Suppressor macrophage (primary cell): ENCODE measurements at places on chromosomes 2 and 18.

DNA sequence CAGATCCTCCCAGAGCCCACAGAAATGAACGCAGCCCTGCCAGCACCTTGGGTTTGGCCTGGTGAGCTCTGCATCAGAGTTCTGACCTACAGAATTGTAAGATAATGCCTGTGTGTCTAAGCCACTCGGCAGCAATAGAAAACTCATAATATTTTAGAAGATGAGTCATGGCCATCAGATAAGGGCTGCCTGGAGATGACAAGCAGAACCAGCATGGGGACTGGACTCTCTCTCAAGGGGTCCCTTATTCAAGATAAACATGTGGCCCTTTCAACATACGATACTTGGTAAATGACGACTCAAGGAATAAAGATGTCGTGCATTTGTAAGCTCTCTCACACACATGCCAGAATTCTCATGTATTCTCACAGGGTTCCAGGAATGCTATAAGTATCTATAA lies 8.5 kb upstream of the AGAP1 start:
- no peak for DNase-seq

DNA sequence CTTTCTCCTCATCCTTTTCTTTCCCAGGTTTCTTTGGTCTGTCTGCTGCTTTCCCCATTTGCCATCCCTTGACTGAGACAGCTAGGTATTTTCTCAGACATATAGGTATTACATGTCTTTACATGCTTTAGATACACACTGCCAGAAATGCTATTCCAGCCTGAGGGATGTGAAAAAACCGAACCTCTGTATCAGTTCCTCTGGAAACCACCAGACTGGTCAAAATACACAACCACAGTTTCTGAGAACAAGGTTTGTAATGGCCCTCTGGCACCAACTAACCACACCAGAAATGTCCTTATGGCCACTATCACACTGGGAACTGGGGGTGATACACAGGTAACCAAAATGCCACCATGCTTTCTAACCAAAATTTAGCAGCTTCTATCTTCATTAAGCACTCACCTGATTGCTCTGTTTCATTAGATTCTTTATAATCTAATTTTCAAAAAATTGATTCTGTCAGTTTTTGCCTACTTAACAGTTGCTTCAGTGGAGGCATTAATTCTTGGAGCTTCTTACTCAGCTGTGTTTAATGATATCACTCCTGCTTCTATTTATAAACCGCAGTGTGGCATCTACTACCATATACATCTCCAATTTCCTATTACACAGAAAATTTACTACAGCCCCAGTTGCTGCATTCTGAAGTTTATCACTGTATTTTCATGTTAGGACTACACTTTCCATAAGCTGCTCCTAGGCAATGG lies 243.5 kb downstream of the WDPCP start:
- DNase-seq = no peak

- peak; percentile 77 for DNase-seq
Observed at GRCh38 chr2:236705295-236706105, 135.9 kb downstream of the ACKR3 start.

DNA sequence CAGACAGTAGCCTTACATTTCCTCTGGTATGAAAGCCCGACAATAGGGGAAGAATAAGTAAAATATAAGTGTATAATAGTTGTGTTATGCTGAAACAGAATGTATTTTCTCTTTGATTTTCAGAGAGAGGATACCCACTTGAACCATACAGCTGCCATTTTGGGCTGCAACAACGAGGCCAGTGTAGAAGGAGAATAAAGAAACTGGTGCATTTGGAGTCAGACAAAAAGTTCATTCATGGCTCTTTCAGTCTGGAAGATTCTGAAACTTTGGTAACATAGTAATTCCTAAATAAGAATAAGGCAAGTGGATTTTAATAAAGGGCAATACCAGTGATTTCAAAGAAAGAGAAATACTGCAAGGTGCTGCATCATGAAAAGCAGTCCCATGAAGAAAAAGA lies 610.9 kb downstream of the LRP1B start:
- DNase-seq = no peak

DNA sequence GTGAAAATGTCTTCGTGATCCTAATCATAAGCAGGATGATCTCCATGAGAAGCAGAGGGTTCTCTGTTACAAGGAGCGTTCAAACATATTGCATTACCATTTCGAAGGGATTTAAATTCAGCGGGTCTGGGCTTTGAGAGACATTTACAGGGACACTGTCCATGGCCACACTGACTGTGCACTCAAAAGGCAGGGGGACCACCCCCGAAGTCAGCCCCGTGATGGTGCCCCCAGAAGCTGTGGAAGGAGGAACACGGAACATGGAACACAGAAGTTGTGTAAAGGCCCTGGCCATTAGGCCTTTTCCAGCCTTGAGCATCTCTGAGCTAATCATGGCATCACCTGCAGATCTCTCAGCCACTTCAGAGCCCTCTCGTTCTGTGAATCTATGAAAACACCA lies 268.4 kb upstream of the MYT1L start:
- no peak for DNase-seq

- DNase-seq = no peak
Observed at GRCh38 chr2:17710547-17711248, 42.9 kb downstream of the SMC6 start.

DNA sequence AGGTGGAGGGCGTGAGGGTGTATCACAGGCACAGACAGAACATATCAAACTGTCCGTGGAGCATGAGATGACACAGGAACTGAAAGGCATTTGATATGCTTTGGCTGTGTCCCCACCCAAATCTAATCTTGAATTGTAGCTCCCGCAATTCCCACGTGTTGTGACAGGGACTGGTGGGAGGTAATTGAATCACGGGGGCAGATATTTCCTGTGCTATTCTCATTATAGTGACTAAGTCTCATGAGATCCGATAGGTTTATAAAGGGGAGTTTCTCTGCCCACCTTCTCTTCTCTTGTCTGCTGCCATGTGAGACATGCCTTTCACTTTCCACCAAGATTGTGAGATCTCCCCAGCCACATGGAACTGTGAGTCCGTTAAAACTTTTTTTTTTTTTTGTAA lies 123.1 kb upstream of the PIEZO2 start:
- DNase-seq = no peak
